Renal pelvis (tissue), 12 donors: ENCODE measurements at places on chromosomes 1 and 21. TPM values are rescaled to one million over a fixed set of nuclear protein-coding genes. Genes with fewer than 3 reads are reported as not detected.

DNA sequence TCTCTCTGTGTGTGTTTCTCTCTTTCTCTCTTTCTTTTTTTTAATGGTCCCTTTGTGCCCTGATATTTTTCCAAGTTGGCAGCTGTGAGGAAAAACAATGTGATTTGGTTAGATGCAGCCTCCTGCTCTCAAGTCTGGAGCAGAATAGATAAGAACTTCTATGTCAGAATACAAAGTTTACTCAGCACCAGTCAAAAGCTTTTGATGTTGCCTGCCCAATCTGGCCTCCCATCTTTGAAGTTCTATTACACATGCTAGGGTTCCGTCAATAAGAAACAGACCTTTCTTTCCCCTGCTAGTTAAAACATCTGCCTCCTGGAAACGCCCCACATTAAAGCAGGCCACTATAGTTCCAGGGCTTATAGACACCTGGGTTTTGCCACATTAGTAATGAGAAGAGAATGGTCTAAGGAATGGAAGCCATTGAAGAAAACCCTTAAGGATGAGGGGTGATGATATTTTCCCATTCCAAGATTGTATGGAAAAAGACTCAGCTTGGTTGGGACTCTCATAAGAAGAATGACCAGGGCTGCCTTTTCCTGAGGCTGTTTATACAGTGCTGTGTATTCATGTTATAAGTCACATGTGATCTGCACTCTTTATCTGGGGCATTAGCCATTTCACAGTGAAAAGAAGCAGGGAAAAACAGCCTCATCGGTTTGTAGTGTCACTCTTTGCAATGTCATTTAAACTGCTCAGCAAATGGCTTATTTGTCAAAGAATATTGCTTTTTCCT, 414.7 kb upstream of the PROX1 start:
- DNase-seq: no peak

- DNase-seq: peak; percentile 53
These were observed 642 bp downstream of the HCRTR1 start for GRCh38 chr1:31617916-31618746.

- DNase-seq: no peak
These were observed 20.4 kb downstream of the CENPF start for GRCh38 chr1:214623430-214623829.

GRCh38 chr21:32328595-32328994, 29.9 kb downstream of the MRAP start:
- DNase-seq: peak; percentile 11

- no peak for DNase-seq
These were observed 195.6 kb downstream of the FGGY start for GRCh38 chr1:59492500-59492899.

GRCh38 chr1:215405211-215405610, 161.9 kb upstream of the KCTD3 start:
- no peak for DNase-seq

- no peak for DNase-seq
These were observed 29.1 kb upstream of the CADM3 start for GRCh38 chr1:159142391-159142663.

GRCh38 chr21:44454747-44455523, at the start of gene LRRC3:
Gene LRRC3 (plus strand): TSS chr21:44455510. CDS start chr21:44456645, 1,135 bp downstream.
- peak; percentile 86 for DNase-seq

DNA sequence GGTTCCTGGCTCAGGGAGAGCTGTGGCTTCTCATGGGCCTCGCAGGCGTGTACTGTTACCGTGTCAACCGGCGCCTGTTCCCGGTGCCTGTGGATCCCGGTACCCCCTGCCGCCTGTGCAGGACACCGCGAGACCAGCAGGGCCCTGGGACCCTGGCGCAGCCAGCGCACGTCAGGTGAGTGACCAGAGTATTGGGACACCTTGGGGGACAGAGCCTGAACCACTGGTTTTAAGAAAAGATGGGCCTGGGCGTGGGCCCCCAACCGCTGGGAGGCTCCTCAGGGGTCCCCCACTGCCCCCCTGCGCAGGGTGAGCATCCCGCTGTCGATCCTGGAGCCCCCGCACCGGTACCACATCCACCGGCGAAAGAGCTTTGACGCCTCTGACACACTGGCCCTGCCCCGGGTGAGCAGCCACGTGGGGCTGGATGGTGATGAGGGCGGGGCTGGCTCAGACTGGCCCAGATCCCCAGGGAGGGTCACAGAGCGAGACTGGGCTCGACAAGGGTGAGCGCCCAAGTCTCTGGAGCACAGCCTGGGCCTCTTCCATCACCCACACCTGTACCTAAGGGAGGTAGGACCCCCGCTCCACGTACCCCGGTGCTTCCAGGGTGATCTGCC, 10.5 kb downstream of the MIIP start:
- no peak for DNase-seq

- DNase-seq: no peak
These were observed 6.4 kb upstream of the GPR37L1 start for GRCh38 chr1:202116287-202116686.

DNA sequence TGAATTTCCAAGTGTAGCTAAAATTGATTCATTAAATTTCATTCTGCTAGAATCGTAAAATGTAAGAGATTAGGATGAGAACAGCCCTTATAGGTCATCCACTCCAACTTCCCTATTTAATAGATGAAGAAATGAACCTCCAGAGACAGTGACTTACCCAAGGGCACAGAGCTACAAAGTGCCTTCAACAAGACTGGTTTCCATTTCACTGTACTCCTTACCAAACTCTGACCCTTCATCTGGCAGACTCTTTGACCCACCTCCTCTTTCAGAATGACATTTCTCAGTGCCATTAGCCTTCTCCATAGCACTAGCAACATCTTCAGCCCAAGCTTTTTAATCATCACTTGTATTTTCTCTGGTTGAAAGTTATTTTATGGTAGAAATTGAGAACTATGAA, 161.3 kb downstream of the NEK7 start:
- no peak for DNase-seq

- DNase-seq: peak; percentile 82
These were observed 34.8 kb upstream of the ZBTB40 start for GRCh38 chr1:22416555-22417454.

- DNase-seq: no peak
These were observed 306.3 kb upstream of the DUSP10 start for GRCh38 chr1:222048094-222048595.

DNA sequence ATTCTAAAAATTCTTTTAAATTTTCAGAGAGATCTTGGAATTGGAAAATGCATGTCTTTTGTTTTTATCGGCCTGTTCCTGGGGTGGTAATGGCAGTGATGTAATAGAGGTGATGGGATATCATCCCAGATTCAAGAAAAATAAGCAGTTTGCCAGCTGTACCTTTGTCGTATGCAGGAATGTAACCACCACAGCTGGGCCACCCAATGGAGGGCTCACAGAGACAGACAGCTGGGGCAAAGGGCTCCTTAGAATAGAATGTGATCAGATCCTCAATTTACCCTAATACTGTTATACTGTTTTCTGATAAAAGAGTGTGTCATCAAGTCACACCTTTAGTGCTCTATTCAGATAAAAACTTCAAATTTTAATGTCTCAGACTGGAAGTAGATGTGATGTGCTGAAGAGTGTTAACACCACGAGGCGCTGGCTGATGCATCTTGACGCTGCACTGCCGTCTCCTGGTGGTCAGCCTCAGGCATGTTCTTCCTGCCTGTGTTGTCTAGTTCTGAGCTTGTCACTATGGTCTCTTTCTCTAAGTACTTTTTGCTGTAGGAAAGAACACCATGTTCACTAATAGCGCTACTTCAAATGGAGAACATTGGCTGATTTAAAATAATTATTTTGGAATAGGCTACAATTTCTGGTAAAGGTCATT, 78.8 kb downstream of the C1orf21 start:
- no peak for DNase-seq

DNA sequence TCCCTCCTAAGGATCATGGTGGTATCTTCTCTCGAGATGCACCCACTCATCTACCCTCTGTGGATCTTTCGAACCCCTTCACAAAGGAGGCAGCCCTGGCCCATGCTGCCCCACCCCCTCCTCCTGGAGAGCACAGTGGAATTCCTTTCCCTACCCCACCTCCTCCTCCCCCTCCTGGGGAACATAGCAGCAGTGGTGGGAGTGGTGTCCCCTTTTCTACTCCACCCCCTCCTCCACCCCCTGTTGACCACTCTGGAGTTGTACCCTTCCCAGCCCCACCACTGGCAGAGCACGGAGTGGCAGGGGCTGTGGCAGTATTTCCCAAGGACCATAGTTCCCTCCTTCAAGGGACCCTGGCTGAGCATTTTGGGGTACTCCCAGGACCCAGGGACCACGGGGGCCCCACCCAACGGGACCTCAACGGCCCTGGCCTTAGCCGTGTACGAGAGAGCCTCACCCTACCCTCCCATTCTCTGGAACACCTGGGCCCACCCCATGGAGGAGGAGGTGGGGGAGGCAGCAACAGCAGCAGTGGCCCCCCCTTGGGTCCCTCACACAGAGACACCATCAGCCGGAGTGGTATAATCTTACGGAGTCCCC, 14.5 kb upstream of the TARS2 start:
- no peak for DNase-seq

GRCh38 chr1:202010180-202011015, at the start of gene ELF3:
Gene ELF3 (plus strand): TSS chr1:202010587. CDS start chr1:202011137, 550 bp downstream.
- peak; percentile 94 for DNase-seq

- DNase-seq: no peak
These were observed 232.9 kb upstream of the SGIP1 start for GRCh38 chr1:66300972-66301451.

GRCh38 chr1:60017508-60018205, 55.9 kb downstream of the C1orf87 start:
- DNase-seq: no peak

DNA sequence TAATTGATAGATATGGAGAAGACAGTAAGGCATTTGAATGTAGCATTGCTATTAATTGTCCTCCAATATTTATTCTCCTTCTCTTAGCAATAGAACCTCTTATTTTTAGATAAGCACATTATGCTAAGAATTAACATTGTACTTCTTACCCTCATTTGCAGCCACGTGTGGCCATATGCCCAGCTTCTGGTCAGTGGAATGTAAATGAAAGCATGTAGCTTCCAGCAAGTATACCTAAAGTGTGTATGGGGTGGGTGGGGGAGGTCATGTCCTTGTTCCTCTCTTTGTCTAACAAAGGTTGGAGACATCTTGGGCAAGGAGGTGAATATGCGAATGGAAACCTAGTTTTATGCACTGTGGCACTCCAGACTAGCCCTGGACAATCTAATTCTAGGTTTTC, 133.6 kb upstream of the HMCN1 start:
- DNase-seq: no peak

DNA sequence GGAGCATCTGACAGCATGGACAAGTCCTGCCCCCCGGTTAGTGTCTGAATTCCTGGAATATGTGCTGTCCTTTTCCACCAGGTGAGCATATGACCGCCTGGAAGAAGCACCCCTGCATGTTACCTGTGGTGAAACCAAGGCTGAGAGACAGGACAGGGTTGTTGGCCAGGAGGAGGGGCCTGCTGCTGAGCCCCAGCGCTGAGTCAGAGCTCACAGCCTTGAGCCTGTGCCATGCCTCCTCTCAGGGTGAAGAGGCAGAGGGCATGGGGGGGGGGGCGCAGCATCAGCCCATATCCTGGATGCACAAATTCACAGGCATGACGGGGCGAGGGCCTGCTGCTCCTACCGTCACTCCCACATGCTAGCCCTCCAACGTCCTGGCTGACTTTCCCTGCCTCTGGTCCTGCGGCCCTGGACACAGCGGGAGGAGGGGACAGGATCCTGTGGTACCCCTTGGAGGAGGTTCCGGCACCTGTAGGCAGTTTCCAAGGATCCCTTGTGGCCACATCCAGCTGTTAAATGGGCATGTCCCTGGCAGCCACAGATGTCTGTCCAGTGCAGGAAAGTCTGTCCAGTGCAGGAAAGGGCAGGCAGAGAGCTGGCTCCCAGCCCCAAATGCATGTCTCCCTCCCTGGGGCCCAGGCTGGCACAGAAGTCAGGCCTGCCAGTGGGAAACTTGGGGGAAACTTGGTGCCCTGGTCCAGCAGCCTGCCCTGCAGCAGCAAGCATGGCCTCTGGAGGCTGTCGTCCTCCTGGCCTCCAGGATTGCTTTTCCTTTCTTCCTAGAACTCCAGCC, 23.9 kb downstream of the TTC34 start:
- no peak for DNase-seq

DNA sequence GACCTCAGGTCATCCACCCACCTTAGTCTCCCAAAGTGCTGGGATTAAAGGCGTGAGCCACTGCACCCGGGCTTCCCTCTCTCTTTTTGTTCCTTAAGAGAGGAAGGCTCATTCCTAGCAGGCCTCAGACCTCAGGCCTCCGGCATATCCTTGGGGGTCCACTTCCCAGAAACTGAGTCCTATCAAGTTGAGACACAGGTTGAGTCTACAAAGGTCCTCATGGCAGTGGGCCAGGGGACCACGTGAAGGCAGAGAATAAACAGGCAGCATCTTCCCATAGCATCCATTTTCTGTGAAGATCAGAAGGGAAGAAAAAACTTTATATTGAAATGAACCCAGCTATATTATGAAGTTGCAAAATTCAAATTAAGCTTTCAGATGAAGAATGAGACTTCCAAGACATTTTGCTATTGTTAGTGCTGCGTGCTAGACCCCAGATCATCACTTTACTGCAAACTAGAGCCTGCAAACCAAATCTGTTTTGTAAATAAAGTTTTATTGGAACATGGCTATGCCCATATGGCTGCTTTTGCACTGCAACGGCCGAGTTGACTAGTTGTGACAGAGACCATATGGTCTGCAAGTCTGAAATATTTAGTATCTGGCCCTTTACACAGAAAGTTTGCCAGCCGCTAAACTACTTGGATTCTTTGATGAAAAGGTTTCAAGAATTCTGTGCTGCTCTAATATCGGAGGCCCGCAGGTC, 3.5 kb upstream of the CELA2A start:
- DNase-seq: no peak

- no peak for DNase-seq
These were observed 7.1 kb downstream of the DENND1B start for GRCh38 chr1:197768014-197768805.

- DNase-seq: no peak
These were observed 155.7 kb downstream of the PTPRC start for GRCh38 chr1:198794498-198794897.

- DNase-seq: no peak
These were observed 37.3 kb downstream of the OLFM3 start for GRCh38 chr1:101959456-101959855.

FAM89A gene
- 13.3 TPM for polyA plus RNA-seq

ADORA1 gene
- 8.0 TPM for polyA plus RNA-seq

IGSF9 gene
- polyA plus RNA-seq: 19.3 TPM

CNKSR1 gene
- polyA plus RNA-seq: 25.6 TPM

TRIM67 gene
- 0.08 TPM for polyA plus RNA-seq

NBPF6 gene
- polyA plus RNA-seq: not detected

LRRC71 gene
- polyA plus RNA-seq: 0.96 TPM

SDHC gene
- 274 TPM for polyA plus RNA-seq

RAB7B gene
- polyA plus RNA-seq: 2.5 TPM

FMOD gene
- 30.8 TPM for polyA plus RNA-seq

SPATA45 gene
- polyA plus RNA-seq: 0.28 TPM

LRRC38 gene
- polyA plus RNA-seq: 0.16 TPM

NUDT17 gene
- polyA plus RNA-seq: 9.1 TPM
